Activated naive CD4-positive, alpha-beta T cell treated with Interleukin-2 at 50 U/mL for 16 hours (primary cell): ENCODE measurements at places on chromosomes 7 and 10.

DNA sequence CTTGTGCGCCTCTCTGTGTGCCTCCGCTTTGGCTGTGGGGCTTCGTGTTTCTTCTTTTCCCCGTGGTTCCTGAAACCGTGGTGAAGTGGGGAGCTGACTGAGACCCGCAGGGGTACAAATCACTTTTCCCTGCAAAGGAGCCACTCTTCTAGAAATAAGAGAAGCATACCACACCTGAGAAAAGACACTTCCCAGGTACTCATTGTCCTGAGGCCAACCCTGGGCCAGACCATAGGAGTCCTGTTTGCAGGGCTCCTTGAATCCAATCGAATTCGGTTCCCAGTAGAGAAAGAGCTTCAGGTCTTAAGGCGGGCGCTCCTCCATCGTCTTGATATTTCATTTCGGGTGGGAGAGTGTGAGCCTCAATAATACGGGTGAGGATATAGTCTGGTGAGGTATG, 32.4 kb upstream of the ZNF273 start:
- no peak for DNase-seq

GRCh38 chr10:86225103-86225782, 141.4 kb downstream of the GRID1 start:
- no peak for DNase-seq

- DNase-seq: no peak
These were observed 410.8 kb upstream of the PODXL start for GRCh38 chr7:131967216-131967730.

GRCh38 chr10:191703-192518, 56.7 kb downstream of the ZMYND11 start:
- DNase-seq: no peak

- no peak for DNase-seq
These were observed 272.3 kb downstream of the TRIL start for GRCh38 chr7:28685644-28686417.

- no peak for DNase-seq
These were observed 6.5 kb upstream of the ATOH7 start for GRCh38 chr10:68238371-68238770.

DNA sequence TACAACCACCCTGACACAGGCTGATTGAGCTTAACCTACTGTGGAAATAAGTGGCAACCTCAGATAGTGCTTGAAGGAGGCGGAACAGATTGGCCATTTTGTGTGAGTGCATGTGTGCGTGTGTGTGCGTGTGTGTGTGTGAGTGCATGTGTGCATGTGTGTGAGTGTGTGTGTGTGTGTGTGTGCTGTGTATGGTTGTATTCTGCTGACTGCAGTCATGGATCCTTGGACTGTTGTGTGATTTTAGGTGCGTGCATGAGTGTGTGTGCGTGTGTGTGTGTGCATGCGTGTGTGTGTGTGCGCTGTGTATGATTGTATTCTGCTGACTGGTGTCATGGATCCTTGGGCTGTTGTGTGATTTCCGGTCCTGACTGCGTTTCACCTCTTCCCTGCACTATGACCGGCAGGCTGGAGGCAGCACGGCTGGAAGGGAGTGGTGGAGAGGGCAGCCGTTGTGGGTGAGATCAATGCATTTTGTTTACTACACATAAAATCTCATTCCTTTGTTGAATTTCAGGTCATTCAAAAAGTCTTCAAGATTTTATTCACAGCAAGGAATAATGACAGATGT, 6.3 kb downstream of the IQCE start:
- no peak for DNase-seq

- DNase-seq: no peak
These were observed 24.5 kb downstream of the SPOCK2 start for GRCh38 chr10:72063703-72064391.

DNA sequence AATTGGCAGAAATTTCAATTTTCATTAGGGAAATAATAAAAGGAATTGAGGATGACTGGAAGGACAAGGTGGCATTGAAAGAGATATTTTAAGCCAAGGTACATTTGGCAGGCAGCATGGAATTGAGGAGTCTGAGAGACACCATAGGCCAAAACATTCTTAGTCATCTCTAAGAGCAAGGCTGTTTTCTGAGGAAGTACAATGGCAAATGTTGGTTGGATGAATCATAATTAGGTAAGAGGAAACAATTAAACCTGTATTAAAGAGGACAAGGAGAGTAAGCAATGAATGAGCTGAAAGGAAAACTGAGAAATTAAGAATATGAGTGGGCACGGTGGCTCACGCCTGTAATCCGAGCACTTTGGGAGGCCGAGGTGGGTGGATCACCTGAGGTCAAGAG, 86.3 kb downstream of the MRPL32 start:
- DNase-seq: no peak

DNA sequence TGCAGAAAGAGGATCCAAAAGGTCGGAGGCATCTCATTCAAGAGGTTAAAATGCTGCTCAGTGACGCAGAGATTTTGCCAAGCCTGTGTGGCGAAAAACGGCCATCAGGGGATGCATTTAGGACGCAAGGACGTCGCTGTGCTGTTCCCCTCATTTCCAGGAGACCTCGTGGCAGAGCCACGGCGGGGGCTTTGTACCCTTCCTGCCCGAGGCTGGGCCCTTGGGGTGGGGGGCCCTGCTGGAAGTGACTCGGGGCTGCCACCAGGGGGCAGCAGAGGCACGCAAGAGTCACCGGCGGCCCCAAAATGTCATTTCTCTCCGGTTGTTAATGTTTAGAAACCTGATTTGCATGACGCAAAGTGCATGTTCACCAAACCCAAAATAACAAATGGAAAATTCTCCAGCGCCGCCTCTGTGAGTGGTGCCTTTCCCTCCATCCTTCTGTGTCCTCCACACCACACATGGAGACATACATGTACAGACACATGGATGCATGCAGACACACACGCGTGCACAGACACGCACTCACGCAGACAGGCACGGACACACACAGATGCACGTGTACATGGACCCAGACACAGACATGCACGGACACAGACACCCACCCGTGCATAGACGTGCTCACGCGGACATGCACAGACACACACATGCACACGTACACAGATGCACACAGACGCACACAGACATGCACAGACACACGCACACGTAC, 51.0 kb upstream of the NKX6-2 start:
- peak; percentile 38 for DNase-seq

- DNase-seq: no peak
These were observed 21.1 kb upstream of the LANCL2 start for GRCh38 chr7:55343860-55344606.

DNA sequence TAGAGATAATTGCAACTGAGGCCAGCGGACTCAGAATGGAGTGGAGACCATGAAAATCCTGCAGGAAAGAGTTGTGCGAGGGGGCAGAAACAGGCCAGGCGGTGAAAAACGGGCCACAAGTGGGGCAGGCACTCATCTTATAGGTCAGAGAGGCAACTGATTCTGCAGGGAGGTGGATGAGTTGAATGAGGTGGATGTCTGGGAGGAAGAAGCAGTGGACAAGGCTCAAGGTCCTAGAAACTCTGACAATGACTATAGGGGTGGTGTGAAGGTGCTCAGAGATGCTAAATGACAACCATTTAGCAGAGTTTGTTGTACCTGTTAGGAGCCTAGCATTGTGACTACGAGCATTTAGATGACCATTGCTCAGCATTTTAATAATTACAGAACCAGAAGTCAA, 33.6 kb downstream of the MBL2 start:
- DNase-seq: no peak

DNA sequence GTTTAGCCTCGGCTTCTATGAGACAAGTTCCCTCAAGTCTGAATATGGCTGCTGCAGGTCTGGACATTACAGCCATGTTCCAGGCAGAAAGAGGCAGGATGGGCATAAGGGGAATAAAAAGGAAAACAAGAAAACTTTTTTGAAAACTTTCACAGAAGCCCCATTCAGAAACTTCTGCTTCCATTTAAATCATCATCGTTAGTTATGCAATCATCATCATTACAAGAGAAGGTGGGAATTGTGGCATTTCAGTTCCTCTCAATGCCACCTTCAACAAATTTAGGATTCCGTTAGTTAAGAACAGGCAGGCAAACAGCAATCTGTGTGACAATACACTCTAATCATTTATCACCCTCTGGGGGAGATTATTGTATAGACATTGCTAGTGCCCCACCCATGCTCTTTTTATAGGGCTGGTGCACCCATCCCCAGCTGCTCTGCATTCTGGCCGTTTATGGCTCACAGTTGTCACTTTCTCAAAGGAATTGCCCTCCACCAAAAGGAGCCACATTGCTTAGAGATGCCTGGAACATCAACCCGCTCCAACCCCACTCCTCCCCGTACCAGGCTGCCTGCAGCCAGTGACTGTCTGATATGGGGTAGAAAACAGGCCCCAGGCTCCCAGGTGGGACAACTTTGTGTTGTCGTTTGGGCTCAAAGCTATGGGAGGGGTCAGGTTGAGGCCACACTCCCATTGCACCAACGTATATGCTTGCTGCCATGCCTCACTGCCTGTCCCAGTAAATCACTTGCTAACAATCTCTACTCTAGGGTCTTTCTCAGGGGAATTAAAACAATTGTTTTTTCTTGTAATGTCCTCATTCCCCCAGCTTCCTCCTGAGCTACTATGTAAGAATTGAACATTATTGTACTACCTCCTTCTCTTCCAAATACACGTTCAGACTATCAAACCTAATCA, 24.2 kb downstream of the ITGB8 start:
- no peak for DNase-seq
